ENCODE measurements at places on chromosomes 2 and 18.
A peak's percentile ranks its signal among the peaks of the same experiment; 100 is the strongest.

DNA sequence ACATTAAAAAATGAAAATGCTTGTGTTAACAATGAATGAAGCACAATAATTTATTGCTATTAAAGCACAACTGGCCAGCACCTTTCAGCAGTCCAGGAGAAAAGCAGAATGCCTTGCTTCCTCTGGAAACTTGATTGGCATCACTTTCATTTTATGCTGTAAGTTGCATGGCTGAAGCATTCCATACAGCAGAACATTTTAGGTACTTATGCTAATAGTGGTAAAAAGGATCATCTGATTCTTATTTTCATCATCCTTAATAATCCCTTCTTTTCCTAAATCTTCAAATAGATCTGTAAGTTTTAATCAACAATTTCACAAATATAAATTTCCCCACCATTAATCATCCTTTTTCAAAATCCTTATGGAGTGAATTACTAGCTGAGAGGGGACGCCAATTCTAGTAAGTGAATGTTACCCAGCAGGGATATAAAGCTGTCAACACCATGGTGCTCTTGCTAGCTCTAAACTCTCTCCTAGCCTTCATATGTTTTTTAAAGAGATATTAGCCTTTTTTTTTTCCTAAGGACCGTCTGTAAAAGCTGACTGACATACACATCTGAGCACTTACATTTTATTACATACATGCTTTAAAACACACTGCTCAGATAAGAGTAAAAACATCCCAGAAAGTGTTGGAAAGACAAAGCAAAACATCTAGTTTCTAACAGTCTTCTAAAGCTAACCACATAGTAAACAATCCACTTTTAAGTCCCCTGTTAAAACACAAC lies 5.3 kb downstream of the SATB2 start:
- no peak for DNase-seq

DNA sequence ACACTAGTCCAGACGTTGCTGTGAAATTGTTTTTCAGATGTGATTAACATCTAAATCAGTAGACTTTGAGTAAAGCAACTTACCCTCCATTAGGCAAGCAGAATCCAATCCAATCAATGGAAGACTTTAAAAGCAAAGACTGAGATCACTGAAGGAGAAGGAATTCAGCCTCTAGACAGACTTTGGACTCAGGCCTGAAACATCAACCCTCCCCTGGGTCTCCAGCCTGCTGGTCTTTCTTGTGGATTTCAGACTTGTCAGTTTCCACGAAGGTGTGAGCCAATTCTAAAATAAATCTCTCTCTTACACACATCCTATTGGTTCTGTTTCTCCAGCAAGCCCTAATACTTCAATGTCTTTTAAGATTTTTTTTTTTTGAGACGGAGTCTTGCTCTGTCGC lies 50.0 kb upstream of the EDAR start:
- no peak for DNase-seq

GRCh38 chr2:56130463-56131070 lies 53.2 kb upstream of the CCDC85A start:
- peak; percentile 42 for DNase-seq

DNA sequence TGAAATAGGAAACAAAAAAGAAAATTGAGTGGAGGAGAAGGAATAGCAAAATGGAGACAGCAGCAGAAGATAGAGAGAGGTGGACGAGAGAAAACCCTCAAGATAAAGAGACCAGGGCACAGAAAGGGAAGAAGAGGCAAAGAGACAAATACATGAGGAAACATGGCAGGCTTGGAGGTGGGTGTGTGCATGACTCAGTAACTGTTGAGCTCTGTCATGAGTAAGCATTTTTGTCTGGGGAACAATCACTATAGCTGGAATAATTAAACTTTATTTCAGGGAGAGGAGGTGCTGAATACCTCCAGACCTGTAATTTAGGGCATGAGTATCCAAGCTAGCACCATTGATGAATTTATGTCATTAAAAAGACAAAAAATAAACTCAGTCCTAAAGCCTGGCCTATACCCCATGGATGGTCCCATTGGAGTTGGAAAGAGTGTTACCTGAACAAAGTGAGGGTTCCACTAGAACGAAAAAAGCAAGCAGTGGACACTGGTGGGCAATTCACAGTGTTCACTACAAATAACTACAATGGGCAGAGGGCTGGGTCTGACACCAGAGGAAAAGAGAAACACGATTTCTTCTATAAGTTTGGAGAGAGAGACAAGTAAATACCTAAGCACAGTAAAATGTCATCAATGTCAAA lies 145.5 kb downstream of the ADCYAP1 start:
- DNase-seq = no peak

- DNase-seq = no peak
Observed at GRCh38 chr2:61737841-61738240, 116.0 kb downstream of the FAM161A start.

- DNase-seq = no peak
Observed at GRCh38 chr18:28110924-28111323, 66.0 kb downstream of the CDH2 start.

DNA sequence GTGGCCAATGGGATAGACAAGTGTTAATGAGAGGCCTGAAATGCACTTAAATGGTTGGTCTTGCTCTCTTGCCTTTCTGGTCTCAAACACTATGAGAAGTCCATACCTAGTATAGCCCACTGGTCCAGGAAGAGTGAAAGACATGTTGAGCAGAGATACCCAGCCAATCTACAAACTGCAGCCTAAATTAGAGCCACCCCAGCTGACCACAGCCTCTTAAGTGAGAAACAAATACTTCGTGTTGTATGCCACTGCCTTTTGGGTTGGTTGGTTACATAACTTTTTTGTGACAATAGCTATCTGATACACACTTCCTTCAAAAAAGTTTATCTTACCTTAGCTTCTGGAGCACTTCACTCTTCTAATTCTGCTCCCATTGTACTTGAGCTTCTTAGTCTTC lies 8.8 kb upstream of the EXOC6B start:
- no peak for DNase-seq

DNA sequence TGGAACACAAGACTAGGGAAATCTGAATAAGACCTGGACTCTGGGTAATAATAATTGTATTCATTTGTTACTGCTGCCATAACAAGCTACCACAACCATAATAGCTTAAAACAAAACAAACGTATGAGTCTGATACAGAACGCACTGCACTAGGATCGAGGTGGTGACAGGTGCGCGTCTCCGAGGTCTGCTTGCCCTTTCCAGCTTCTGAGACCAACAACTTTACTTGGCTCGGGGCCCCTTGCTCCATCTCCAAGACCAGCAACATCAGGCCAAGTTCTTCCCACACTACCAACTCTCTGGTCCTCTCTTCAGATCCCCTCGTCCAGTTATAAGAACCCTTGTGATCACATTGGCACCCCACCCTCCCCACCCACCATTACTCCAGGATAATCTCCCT lies 42.8 kb downstream of the TBC1D8 start:
- DNase-seq = no peak

- no peak for DNase-seq
Observed at GRCh38 chr18:36459203-36459602, 161.7 kb downstream of the FHOD3 start.

- DNase-seq = no peak
Observed at GRCh38 chr2:218743068-218743467, 32.4 kb downstream of the TTLL4 start.

DNA sequence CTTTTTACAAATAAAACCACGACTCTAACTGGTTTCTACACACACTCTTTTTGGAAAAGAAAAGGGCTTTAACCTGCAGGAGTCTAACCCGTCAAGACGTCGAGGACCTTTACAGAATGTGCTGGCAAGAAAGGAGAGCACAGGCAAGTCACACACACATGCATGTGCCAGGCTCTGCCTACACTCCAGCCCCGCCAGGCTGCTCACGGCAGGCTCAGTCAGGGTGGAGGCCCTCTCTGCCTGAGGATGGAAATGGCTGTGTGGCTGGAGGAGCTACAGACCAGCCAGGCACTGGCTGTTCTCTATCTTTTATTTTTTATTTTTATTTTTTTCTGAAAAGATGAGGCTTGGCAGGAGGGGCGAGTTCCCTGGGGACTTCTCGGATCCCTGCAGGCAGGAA lies 10.2 kb downstream of the SIX3 start:
- DNase-seq = no peak

DNA sequence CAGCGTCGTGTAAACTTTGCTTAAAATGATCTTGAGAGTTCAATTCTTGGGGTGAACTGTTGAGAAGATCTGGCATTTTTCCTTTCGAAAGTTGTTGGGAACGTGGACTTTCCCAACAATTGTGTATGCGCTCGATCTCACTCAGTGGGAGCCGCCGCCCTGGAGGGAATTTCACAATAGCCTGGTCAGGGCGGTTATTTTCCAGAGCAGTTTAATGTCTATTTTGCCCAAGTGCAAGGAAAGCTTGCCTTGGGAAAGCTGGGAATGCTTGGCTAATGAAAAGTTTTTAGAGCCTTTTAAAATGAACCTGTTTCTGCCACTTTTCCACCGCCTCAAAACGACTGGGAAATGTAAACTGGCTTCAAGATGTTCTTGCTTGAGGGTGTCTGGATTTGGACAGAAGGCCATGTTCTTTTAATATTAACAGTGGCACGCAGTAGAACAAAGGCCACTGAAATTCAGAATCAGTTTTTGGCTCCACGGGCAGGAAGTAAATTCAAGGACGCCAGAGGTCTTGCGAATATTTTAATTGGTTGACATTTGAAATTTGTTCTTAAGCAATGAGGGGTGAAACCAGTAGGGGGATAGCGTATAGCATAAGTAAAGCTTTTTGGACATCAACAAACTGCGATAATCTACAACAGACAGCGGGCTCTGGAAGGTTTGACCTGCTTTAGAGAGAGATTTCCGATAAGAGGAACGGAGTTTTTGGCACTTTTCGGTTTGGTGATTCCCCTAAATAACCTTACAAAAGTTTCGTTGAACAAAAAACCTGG lies 1.2 kb downstream of the CFLAR start:
- DNase-seq = peak; percentile 10

DNA sequence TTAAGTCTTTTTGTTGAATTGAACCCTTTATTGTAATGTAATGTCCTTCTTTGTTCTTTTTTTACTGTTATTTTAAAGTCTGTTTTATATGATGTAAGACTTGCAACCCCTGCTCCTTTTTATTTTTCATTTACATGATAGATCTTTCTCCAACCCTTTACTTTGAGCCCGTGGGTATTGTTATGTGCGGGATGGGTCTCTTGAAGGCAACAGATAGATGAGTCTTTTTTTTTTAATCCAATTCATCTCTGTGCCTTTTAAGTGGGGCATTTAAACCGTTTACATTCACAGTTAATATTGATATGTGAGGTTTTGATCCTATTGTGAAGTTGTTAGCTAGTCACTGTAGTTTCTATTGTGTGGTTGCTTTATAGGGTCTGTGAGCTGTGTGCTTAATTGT lies 120.6 kb downstream of the NCOA1 start:
- DNase-seq = no peak

GRCh38 chr2:189581354-189582139 lies 961 bp upstream of the SLC40A1 start:
- no peak for DNase-seq

- no peak for DNase-seq
Observed at GRCh38 chr2:192286093-192286701, 91.5 kb upstream of the TMEFF2 start.

DNA sequence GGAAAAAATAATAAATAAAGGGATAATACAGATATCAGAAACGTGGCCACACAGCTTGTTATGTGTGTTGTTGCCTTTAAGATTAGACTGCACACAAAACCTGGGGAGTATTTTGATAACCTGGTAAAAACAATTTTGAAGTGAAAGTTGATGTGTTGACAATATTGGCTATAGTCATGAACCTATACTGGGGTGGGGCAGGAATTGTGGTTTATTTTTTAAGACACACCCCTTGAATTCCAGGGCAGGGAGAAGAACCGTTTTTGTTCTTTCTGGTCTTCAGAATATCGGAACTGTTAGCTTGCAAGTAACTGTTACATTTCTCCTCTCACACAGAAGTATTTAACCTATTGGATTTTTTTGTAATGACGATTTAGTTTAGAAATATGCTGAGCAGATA lies 80.4 kb downstream of the LIMS1 start:
- DNase-seq = no peak

DNA sequence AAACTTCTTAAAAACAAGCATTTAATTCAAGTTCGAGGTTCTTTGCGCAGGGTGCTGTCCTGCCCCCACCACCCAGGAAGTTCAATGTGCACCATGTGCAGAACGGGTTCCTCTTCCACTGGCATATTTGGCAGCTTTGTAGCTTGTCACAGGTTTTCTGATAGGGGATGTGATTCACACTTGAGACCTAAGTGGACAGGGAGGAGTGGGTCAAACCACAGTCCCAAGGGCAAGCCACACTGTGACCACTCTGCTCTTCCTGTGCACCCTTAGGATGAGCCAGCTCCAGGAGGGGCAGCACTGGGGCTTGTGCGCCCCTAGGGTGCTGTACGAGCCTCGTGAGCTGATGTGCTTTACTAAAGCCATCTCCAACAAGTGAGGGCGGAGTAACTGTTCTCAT lies 82.5 kb downstream of the TGFA start:
- DNase-seq = no peak

- DNase-seq = peak; percentile 54
Observed at GRCh38 chr2:217610401-217610814, 392.4 kb downstream of the TNS1 start.

DNA sequence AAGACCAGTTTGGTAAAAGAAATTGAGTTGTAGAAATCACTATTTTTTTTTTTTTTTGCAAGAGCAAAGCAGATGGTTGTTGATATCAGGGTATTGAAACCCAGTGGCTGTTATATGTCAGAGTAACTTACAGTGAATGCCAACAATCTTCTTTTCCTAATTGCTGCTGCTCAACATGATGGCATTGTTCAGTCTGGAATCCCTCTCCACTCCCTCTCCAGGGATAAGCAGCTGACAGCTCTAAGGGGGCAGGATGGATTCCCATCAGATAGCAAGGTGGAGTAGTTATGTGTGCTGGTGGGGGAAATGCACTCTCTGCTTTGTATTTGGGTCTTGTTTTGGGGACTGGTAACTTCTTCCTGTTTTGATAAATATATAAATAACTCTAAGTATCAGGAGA lies 200.0 kb downstream of the PIK3C3 start:
- DNase-seq = no peak

- no peak for DNase-seq
Observed at GRCh38 chr2:220096406-220096805, 469.0 kb downstream of the SLC4A3 start.

- DNase-seq = no peak
Observed at GRCh38 chr2:75403991-75404428, 156.7 kb downstream of the EVA1A start.

DNA sequence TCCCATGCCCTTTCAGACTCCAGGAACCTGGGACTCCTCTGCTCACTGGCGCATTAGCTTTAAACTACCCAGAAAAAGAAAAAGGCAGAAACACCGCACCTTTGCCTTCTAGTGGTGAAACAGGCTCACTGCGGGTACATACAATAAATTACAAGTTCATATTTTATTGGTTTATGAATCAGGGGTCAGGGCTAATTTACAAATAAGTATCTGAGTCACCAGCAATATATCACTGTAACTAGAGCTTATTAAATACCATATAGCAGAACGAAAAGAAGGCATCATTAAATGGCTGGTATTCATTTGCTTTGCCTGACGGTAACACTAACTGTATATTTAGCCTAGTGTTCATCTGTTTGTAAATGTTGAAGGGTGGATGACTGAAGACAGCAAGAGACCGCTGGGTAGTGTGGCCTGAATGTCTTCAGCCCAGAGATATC lies 26.9 kb upstream of the DTNB start:
- no peak for DNase-seq

Data from NCI-H187 (cell line).